ENCODE measurements at places on chromosomes 3 and 15. TPM values are rescaled to one million over a fixed set of nuclear protein-coding genes. Genes with fewer than 3 reads are reported as not detected.

The ITGA11 gene
- 13.9 TPM for total RNA-seq

The DLL4 gene
- 99.3 TPM for total RNA-seq

The ALG1L2 gene
- total RNA-seq = not detected

The MME gene
- 1.1 TPM for total RNA-seq

The ATG3 gene
- total RNA-seq = 55.6 TPM

The FAM3D gene
- not detected for total RNA-seq

The RTF1 gene
- 18.4 TPM for total RNA-seq

The CASR gene
- not detected for total RNA-seq

The PIF1 gene
- 5.2 TPM for total RNA-seq

The NDN gene
- total RNA-seq = 48.8 TPM

The PP2D1 gene
- not detected for total RNA-seq

The TMEM62 gene
- 16.3 TPM for total RNA-seq

The CAMK2N2 gene
- not detected for total RNA-seq

The GOLGA8O gene
- 0.22 TPM for total RNA-seq

The ITIH4 gene
- 0.43 TPM for total RNA-seq

Data from dermis lymphatic vessel endothelial cell (primary cell).